Amniotic stem cell (primary cell): ENCODE measurements at places on chromosomes 7 and 10.

DNA sequence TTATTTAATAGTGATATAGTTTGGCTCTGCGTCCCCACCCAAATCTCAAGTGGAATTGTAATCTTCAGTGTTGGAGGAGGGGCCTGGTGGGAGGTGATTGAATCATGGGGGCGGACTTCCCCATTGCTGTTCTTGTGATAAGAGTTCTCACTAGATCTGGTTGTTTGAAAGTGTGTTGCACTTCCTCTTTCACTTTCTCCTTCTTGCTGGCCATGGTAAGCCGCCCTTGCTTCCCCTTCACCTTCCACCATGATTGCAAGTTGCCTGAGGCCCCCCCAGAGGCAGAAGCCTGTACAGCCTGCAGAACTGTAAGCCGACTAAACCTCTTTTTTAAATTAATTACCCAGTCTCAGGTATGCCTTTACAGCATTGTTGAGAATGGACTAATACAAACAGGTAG is 101.4 kb downstream of the MTPAP start:
- no peak for DNase-seq

DNA sequence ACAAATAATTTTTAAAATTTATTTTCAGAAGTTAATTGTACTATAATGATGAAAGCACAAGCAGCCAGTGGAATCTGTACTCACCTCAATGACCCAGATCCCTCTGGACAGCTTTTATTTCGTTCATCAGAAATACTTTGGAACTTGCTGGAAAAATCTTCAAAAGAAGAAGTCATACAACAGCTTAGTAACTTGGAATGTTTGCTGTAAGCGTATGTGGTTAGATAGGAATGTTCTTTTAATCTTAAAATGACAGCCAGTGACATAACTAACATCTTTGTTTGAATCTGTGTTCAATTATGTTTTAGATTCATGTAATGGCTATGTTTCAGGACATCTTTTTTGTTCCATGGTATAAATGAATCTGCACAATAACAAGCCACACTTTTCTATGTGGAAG is 26.8 kb downstream of the CFAP69 start:
- no peak for DNase-seq

GRCh38 chr10:110503528-110504110 is 5.9 kb downstream of the DUSP5 start:
- no peak for DNase-seq

- no peak for DNase-seq
These were observed 4.9 kb upstream of the FOXL3 start for GRCh38 chr7:284762-285722.

DNA sequence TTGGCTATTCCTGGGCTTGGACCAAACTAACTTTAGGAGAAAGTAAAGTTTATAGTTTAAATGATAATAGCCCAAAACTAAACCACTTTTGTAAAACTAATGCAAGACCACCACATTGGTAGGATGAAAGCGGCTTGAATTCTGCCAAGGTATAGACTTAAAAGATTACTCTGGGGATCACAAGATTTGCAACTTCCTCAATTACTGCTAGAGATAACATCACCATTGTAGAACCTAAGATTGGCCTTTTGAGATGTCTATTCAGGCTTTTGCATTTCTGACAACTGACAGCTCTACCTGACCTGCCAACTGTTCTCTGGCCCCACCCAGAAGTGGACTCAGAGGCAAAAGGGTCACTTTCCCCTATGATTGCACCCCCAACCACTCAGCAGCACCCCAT is 162.4 kb downstream of the TNS3 start:
- DNase-seq, result no peak

- no peak for DNase-seq
These were observed 51.9 kb downstream of the ALOX5 start for GRCh38 chr10:45425621-45426563.

DNA sequence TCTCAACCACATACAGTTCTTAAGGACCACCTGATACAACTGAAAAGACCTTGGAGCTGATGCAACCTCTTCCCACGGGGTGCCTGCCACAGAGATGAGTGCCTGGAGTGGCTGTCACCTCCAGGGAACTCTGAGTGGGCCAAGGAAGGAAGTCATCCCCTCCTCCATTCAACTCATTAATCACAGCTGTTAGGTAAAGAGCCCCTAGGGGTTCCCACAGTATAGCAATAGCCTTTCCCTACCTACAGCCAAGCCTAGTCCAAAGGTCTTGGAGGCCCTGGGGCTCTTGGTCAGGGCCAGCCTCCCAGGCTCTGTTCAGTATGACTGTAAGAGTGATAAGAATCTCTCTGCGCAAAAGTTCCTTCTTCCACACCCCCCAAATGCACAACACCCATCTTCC is 70.4 kb upstream of the NFE2L3 start:
- no peak for DNase-seq

DNA sequence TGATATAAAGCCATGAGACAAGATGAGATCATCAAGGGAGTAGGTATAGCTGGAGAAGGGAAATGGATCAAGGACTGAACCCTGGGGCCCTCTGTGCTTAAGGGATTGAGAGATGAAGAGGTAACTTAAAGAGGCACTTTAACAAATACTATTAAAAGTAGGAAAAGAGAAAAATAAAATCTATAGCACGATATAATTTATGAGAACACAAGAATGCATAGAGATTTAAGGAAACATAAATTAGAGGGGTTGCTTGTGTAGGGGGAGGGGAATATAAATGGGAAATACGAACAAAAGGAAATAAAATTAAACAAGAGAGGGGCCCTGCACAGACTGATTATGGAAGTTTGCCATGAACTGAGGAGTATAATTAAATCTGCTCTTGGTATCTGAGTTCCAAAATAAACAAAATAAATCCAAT is 15.6 kb upstream of the LRRC17 start:
- no peak for DNase-seq

GRCh38 chr10:480498-480927 is 209.0 kb downstream of the DIP2C start:
- no peak for DNase-seq

GRCh38 chr7:47653550-47654411 is 71.9 kb upstream of the TNS3 start:
- no peak for DNase-seq

DNA sequence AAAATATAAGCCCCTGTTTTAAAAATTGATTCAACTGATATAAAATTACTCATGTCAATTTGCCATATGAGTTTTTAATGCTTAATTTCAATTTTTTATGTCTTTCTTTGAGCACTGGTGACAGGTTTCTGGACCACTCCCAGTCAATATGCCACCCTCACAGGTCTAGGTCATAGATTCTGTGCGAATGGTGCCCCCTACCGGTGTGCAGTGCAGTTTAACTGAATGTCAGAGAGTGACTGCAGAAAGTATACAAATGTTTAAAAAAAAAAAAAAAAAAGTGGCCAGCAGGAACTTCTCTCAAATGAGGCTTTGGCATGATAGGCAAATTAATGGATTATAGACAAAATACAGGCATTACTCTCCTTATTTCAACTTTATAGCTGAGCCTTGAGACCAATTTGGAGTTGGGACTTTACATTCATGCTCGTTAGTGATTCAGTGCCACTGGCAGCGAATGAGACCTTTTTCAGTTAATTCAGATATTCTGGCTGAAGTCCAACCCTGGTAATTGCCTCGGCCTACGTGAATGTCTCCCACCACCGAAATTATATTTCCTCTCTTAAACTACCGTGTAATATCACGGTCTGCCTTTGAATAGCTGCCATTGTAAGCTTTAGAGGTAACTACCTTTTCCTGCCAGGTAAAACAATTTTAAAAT is 427.6 kb downstream of the PHTF2 start:
- no peak for DNase-seq

- no peak for DNase-seq
These were observed 218.2 kb downstream of the ANK3 start for GRCh38 chr10:60171436-60172013.

GRCh38 chr7:28446131-28446530 is 33.8 kb downstream of the CREB5 start:
- DNase-seq, result no peak

DNA sequence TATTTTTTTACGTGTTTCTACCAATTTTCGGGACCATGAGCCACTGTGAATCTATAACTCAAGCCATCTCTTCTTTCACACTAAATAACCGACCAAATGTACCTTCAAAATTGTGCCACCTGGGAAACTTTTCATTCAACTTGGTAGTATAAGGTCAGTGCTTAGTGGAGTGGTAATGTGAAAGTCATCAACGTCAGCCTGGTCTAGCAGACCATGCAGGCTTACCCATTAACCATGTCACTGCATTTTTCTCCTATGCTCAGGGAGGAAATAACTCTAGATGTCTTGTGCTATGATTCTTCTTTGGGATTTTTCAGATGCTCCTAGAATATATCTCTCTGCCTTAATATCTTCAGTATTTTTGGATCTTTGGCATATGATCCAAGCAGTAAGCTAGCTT is 1075.4 kb upstream of the POT1 start:
- no peak for DNase-seq

- DNase-seq, result no peak
These were observed 905 bp downstream of the C1GALT1 start for GRCh38 chr7:7183061-7183837.

DNA sequence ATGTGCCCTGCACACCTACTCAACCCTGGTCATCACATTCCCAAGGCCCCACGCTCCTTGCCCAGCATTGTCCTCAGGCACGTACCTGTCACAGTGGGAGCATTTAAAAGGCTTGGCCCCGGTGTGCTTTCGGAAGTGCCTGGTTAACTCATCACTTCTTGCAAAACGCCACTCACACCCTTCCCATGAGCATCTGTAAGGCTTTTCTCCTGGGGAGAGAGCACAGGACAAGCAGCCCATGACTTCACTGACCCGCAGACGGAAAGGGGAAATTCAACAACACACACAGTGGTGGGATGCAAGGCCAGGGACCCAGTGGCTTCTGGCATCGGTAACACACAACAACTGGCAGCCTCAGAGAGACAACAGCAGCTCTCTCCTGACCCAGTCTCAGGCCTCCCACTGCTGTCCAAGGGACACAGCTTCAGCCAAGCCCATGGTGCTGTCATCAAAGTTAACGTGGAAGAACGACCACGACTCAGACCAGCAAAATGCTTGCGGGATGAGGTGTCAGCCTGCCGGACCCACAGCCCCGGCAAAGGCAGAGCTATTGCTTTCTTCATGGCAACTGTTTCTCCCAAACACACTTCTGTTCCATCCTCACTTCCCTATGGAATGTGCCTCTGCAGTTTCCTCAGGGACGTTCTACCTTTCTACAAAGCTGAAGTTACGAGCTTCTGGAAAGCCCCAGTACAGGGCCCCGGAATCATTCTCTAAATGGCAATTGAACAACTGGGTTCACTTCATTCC is 4.8 kb downstream of the KLF6 start:
- DNase-seq, result no peak

- no peak for DNase-seq
These were observed 120.5 kb upstream of the SEMA3E start for GRCh38 chr7:83769407-83769806.

DNA sequence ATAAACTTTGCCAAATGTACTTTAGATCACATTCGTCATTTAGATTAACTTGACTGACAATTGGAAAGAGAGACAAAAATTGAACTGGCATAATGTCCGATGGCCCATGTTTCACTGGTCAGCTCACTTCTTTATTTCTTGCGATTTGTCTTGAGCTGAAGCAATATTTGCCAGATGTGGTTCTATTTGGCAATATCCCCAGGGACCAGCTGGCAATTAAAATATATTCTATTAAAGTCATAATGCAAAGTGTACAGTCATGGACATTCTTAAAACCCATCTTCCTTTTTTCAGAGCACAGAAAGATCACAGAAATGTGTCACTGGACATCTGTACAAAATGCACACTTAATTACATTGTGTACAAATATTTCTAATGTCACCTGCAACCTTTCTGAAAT is 26.3 kb downstream of the NEBL start:
- DNase-seq, result no peak

GRCh38 chr10:33093362-33093761 is 135.3 kb upstream of the ITGB1 start:
- DNase-seq, result no peak

DNA sequence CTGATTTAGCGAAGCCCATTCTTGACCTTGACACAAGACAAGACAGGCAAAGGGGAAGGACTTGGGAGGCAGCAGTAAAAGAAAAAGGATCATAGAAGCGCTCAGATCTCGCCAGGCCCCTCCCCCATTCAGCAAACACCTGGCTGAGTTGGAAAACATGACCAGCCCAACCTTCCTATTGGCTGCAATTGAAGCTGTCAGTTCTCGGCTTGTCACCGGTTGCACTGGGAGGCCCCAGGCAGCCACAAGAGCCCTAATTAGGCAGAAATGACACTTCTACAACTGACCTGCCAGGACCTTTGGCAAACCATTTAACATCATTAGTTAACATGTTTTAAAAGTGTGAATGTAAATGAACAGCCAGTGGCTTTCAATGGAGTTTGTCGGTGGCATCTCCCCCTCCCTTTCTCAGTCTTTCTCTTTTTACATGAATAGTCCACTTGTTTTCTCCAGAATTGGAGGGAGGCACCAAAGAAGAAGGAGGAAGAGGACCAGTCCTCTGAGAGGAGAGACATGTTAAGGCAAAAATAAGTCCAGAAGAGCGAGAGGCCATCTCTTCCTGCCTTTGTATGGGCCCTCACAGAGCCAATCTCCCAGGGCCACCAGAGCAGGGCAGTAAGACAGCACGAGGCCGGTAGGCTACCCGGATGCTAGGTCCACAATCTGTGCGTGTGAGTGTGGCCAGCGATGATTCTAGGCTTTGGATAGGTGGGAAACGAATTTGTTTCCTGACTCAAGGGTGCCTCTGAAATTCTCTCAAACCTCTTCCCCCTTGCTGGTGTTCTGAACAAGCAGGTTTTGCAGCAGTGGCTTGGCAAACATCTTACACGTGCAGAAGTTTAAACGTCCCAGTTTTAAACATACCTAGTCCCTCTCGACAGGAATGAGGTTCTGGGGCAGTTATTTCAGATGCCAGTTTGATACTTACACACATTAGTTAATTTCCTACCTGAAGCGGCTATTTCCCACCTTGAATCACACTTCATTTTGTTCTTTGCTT is 15.0 kb upstream of the ENO4 start:
- DNase-seq, result no peak

- DNase-seq, result no peak
These were observed 126.5 kb upstream of the ZNF438 start for GRCh38 chr10:31158011-31158658.

- peak; percentile 20 for DNase-seq
These were observed 2.3 kb downstream of the HKDC1 start for GRCh38 chr10:69222157-69223027.

- DNase-seq, result no peak
These were observed 17.6 kb downstream of the DNTT start for GRCh38 chr10:96321822-96322221.

GRCh38 chr7:100483722-100484672 is at the start of gene NYAP1:
Gene NYAP1, plus strand, starts transcription at chr7:100483927. Its CDS starts 1,385 bp downstream, at chr7:100485312.
- no peak for DNase-seq

DNA sequence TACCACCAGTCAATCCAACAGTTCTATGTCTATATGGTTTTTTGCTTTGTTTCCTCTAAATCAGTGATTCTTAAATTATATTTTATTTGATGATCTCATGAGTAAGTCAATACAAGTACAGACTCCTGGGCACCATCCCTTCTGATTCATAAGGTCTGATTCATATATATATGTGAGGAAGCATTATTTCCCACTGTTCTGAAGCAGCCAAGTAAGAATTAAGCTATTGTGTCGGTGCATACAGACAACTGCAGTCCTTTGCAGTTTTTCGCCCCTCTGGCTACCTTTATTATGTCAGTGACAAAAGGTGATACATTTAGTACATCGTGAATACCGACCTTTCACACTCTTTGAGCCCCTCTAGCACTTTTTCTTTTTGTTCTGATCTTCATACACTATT is 1079.6 kb upstream of the C7orf33 start:
- DNase-seq, result peak; percentile 42

- DNase-seq, result no peak
These were observed 464.5 kb upstream of the ZMIZ1 start for GRCh38 chr10:78604286-78604685.
